NCI-H2081 treated with DMSO at 0.1 percent for 48 hours (cell line): ENCODE measurements at places on chromosomes 16 and 17.

DNA sequence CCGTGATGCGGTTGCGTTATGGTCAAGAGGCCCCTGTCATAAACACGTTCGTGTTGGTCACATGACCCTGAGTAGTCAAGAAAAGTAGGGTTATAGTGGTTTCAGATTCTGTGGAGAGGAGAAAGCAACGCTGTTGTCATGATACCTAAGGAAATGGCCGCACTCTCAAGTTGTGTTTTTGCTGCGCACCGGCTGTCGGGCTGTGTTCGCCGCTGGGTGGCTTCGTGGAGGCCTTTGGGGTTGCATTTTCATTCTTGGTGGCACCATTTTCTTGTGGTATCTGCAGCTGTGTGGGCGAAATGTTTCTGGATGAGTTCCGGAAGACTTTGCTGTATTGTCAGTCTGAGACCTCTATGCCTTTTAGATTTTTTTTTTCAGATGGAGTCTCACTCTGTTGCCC, 35.0 kb downstream of the DEF8 start:
- no peak for DNase-seq

- no peak for DNase-seq
These were observed 5.1 kb downstream of the KRT17 start for GRCh38 chr17:41619036-41619926.

- DNase-seq = no peak
These were observed 7.0 kb upstream of the OR2C1 start for GRCh38 chr16:3348547-3349167.

DNA sequence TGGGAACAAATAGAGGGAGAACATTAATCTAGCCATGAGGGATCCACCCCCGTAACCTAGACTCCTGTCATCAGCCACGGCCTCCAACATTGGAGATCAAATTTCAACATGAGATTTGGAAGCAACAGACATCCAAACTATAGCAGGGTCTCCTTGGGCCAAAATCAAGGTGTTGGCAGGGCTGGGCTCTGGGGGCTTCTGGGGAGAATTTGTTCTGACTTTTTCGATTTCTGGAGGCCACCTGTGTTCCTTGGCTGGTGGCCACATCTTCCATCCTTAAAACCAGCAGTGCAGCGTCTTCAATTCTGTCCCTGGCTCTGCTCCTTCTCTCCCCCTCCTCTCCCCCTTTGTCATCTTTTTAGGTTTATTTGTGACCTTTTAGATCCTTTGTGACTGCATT, 546.2 kb downstream of the WWOX start:
- DNase-seq = no peak

DNA sequence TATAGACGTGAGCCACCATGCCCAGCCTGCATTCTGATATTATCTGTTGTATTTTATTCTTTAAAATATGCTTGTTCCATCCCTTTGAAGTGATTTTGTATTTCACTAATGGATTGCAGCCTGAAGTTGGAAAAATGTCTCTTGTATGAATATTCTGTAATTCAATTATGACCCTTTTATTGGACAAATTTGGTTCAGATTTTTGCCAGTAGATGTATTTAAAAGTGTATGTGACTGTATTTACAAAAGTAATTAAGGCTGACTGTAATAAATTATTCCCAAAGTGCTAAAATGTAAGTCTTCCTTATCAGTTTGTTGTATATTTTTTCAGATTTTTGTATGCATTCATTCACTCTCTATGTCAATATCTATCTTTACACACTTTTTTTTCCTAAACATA, 23.8 kb downstream of the PPM1E start:
- no peak for DNase-seq

DNA sequence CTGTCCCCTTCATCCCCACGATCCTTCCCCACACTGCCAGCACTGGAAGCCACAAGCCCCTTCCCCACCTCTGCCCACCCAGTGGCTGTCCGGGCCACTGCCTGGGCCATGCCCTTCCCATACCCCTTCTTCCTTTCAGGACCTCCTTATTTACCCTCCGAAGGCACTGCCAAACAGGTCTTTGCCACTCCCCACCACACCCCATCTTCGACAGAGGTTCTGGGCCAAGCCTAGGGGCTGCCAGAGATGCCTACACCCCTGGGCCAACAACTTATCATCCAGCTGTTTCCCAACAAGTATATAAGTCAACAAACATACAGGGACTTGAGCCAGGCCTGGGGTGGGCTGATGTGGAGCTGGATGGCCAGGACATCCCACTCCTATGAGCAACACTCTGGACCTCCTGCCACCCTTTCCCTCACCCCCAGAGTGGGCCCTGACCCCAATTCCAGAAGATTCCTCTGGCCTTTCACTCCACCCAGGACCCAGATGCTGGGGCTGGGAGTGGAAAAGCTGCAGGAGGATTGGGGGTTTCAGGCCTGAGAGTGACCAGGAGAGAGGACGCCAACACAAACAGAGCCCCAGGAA, 1.5 kb upstream of the PPP1R1B start:
- DNase-seq = no peak

DNA sequence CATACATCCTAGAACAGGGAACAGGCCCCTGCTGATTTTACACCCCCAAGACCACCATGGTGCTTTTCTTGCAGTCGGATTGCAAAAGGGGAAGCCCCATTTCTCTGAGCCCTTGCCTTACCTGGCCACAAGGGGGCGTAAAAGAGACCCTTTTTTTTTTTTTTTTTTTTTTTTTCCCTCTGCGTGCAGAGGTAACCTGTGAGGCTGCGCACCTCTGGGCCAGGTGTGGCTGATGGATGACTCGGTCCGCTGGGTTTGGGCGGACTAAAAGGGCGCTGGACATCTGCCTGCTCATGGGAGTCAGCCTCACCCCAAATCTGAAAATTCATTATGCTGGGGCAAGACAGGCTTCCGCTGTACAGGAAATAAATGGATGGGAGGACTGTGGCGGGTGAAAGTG, 281.0 kb downstream of the CBLN1 start:
- DNase-seq = no peak

DNA sequence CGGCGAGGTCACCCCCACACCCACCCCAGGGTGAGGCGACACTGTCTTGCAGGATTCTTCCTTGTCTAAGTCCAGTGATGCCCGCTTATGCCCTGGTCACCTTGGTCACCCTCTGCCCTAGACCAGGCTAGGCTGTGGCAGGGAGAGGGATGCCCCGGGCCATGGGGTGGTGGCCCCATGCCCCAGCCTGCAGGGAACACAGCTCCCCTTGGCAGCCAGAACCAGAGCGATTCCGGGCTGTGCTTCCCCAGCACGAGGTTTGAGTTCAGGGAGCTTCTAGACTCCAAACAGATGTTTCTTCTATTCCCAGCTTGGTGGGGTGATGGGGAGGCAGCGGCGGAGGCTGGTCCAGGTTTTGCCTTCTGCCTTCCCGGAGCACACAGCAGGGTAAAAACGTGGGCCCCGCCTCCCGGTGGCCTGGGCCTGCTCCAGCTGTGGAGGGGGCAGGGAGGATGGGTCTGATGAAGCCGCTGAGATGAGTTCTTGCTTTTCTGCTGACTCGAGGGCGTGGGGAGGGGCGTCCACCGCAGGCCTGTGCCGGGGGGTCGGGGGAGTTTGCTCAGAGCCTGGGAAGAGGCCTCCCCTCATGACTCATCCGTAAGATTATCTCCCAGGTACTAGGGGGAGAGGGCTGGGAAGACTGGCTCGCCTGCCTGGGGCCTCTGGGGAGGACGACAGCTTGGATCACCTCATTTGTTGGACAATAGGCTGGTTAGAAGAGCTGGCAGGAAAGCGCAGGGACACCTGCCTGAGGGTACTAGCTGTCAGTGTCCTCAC, 15.4 kb downstream of the SMTNL2 start:
- DNase-seq = no peak

DNA sequence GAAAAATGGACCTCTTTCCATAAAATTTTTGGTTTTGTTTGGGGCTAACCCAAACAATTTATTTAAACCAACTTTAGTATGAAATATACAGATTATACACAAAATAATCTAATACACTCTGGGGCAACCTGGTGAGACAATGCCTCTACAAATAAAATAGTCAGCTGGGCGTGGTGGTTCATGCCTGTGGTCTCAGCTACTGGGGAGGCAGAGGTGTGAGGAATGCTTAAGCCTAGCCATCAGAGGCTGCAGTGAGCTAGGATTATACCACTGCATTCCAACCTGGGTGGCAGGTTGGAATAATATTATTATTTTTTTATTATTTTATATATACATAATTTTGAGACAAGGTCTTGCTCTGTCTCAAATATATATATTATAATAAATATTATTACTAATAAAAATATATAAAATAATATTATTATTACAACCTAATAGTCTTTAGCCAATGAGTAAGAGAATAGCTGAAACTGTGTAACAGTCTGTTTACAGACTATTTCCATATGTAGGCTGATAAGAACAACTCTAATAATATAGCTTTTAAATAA, 50.5 kb downstream of the GLG1 start:
- no peak for DNase-seq

DNA sequence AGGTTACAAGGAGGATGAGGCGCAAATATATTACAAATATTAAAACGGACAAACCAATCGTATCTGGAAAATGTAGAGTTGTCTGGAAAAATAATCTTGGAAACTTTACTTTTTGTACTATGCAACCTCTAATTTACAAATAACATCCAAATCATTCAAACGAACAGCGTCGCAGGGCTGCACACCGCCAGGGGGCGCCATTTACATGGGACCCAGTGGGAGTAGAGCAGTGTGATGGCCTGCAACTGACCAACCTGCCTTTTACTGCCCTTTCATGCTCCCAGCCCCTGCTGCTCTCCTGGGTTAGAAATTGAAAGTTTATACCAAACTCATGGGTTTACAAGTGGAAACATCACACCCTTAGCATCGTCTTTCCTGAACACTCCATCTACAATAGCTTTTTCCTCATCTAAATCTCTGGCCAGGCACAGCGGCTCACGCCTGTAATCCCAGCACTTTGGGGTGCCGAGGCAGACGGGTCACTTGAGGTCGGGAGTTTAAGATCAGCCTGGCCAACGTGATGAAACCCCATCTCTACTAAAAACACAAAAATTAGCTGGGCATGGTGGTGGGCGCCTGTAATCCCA, 10.0 kb downstream of the PITPNC1 start:
- no peak for DNase-seq

DNA sequence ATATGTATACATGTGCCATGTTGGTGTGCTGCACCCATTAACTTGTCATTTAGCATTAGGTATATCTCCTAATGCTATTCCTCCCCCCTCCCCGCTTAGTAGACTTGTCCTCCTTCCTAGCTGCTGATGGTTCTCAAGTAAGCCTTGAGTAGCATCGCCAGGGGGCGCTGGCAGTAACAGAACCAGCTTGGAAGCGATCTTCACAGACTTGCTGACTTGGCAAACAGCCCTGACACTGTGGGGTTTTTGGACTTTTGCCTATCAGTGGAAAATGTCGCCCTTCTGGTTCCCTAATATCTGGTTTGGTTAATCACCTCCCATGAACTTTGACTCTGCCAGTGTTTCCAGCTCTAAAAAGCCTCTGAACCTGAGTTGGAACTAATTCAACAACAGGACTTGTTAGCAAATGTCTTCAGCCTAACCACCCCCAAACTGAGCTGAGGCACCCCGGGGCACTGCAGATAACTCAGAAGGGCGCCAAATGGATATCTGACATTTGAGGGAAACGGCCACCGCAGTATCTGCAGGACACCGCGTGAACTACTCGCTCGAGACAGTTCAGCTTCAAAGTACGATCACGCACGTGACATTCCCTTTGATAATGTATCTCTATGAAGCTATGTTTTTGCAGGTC, 15.4 kb upstream of the SPATA32 start:
- DNase-seq = peak; percentile 59

- DNase-seq = no peak
These were observed 16.3 kb downstream of the MAPT start for GRCh38 chr17:45910667-45911066.

GRCh38 chr16:3131755-3132377, 3.0 kb upstream of the ZNF213 start:
- DNase-seq = no peak

DNA sequence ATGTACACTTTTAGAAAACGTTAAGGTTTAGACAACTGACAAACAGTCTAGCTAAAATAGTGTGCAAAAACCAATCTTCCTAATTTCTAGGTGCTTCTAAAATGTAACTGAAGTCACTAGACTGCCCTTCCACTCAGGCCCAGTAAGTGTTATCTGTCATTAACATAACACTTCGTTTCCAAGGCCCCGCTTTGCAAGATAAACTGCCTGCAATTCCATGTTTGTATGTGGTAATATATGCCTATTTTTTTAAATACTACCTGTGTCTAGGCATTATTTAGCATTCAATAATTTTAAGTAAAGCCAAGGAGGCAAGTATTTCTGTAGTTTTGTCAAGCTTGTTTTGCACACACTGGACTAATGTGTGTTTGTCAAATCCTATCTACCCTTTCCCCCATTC, 3.2 kb downstream of the USP32 start:
- DNase-seq = no peak
